Lower lobe of right lung (tissue), 2 donors: ENCODE measurements at places on chromosomes 7 and 10. TPM values are rescaled to one million over a fixed set of nuclear protein-coding genes. Genes with fewer than 3 reads are reported as not detected.

GSDME gene
- total RNA-seq, result 8.2 TPM

- no peak for DNase-seq
Observed at GRCh38 chr7:5567790-5568189, 144.2 kb upstream of the TNRC18 start.

DNA sequence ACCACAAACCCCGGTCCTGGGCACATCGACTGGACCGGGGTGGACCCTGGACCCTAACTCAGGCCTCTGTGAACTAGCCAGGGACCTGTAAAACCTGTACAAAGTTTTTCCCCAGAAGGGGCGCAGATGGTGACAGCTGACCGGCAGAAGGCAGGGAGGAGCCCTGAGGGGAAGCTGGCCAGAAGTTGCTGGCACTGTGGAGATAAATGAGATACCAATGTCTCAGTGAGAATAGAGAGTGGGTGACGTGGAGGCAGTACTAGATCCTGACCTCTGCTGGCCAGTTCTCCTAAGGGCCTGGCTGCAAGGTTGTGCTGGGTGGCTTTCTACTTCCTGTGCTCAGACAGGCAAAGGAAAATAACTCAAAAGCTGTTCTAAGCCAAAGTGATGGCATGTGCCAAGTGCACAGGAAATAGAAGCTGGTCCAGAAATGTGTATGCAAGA, 10.6 kb upstream of the TSPAN14 start:
- DNase-seq, result no peak

- no peak for DNase-seq
Observed at GRCh38 chr7:106536079-106536478, 124.9 kb downstream of the CCDC71L start.

DNA sequence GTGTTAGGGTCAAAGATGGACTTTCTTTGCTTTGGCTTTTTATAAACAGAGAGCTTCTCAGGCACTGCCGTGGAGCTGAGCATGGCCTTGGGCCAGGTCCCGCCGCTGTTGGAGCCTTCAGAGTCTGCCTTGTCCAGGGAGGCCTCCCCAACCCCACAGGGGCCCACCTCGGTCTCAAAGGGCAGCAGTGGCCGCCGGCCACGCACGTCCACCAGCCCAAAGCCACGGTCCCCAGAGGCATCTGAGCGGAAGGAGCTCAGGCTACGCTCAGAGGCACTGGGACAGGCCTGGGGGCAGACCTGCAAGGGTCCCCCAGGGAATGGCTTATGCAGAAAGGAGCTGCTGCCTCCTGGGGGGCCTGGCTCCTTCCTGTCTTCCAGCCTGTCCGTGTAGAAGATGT, 105.0 kb downstream of the DLG5 start:
- peak; percentile 36 for DNase-seq

DNA sequence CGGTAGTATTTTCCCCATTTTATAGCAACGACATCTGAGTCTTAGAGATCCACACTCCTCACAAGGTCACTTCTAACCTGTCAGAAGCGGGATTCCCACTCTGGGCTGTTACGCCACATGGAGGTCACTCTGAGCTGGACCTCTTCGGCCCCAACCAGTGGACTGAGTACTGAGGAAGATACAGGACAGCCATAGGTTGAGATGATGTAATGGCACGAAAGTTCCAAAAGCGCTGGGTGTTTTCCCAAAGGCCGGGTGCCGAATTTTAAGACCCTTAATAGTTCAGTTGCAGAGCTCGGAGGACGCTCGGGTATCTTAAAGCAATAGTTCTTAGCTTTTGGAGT, 699 bp downstream of the GHITM start:
- DNase-seq, result no peak
